CD4-positive, alpha-beta T cell treated with Interleukin-12 subunit alpha and Interleukin-12 subunit beta, for 1 hour (primary cell): ENCODE measurements at places on chromosomes 4 and X.

DNA sequence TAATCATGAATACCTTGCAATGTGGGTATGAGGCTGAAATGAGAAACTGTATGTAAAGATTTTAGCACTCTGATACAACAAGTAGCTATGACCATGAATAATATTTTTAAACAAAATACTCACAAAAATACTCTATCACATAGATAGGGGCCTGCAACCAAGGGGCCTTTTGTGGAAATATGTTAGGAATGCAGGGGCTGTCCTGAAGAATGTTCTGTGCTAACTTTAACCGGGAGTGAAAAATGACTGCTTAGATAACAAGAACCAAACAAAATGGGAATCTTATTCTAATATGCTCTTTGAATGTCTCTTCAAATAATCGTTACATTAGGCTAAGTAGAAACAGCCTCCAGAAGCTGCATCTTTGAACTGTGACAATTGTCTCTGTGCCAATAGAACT, 37.9 kb upstream of the GYPA start:
- DNase-seq: no peak

DNA sequence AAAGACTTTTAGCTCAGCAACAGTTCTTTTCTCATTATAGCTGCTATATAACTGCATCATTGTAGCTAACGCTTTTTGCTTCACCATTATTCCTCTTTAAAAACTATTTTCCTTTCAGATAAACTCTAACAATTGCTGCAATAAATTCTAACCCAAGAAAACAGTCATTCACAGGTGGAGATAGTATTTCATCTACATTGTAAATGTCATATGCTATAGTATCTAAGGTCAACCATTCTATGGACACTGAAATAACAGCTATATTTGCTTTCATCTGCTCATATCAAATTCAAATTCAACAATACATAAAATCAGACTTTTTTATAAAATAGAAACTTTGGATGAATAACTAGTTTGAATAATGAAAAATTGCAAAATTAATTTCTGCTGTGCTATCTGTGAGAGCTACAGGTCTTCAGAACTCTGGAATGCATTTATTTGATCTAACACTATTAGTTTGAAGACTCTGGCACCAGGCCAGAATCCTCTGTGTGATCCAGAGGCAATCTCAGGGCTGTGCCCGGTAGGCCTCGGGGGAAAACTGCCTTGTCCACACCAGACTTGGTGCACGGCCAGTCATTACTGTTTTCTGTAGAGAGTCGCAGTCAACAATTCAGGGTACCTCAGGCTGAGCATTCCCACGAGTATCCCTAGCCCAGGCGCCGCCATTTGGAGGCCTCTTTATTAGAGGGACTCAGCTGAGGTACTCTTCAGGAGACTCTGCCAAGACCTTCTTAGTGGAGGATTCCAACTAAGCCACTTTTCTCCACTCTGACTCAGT, 332.4 kb downstream of the SLC7A11 start:
- no peak for DNase-seq

DNA sequence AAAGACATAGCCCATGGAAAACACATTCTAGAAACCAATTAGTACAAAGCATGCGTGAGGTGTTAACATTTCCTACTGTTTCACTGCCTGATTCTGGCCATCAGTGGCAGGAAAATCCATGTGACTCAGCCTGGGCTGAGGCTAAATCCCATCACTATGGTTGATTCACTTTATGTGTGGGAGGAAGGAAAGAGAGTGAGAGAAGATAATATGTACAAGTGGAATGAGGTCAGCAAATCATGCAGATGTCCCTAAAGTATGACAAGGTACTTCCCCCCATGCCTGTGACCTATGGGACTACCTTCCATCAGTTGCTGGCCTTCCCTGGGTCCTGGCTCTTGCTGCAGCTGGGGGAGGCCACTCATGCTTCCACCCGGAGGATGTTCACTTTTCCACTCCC, 64.2 kb upstream of the MAP3K15 start:
- DNase-seq: no peak

DNA sequence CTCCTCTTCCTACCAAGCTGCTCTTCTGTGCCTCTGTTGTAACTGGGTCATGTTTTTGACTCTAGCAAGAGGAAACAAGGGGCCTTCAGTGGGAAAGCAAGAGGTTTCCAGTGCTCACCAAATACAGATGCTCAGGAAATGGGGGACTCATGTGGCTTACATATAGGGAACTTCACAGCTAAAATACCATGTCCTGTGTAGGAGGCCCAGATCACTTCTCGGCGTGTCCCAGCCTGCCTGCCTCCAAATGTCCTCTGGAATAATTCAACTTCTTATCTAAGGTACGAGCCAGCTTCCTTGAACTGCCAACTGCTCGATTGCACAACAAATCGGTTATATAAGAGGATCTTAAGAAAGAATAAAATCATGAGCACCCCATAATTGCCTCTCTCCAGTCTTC, 161.3 kb downstream of the KIT start:
- no peak for DNase-seq

DNA sequence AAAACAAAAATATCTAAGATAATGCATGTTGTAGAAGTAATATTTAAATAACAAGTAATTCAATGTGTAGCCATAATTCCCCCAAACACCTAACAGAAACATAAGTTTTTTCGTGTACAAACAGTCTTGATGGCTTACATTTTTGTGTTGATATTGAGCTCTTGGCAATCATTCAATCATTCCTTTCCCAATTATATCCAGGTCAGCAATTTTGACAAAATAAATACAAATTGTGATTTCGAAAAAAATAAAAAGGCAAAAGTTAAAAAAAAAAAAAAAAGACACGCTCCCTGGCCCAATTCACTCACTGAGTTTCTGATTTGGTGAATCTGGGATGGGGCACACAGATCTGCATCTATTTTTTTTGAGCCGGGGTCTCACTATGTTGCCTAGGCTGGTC, 187.6 kb upstream of the GPC4 start:
- DNase-seq: no peak

- DNase-seq: no peak
These were observed 5.0 kb downstream of the GAR1 start for GRCh38 chr4:109820563-109820962.

GRCh38 chr4:173713026-173713425, 183.0 kb upstream of the HAND2 start:
- DNase-seq: no peak

GRCh38 chr4:93267747-93268146, 560.8 kb upstream of the ATOH1 start:
- no peak for DNase-seq

- DNase-seq: peak; percentile 23
These were observed 663 bp downstream of the CXorf38 start for GRCh38 chrX:40646489-40647306.

DNA sequence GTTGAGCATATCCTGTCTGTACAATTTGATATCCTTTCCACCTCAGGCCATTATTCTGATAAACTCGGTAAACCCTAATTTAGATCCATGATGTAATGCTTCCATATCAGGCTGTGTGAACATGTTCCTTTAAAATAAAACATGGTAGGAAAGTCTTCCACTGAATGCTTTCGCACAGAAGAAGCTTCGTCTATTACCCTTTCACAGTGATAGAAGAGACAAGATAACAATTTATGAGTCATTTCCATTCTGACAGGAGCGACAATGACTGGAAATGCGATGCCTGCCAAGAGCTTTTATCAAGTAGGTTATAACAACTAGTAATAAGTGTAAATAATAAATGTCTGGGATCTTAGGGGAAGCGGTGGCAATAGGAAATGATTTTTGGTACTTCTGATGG, 98.8 kb downstream of the TTC29 start:
- DNase-seq: no peak

- DNase-seq: no peak
These were observed 14.2 kb downstream of the ZNF185 start for GRCh38 chrX:152912106-152912505.

DNA sequence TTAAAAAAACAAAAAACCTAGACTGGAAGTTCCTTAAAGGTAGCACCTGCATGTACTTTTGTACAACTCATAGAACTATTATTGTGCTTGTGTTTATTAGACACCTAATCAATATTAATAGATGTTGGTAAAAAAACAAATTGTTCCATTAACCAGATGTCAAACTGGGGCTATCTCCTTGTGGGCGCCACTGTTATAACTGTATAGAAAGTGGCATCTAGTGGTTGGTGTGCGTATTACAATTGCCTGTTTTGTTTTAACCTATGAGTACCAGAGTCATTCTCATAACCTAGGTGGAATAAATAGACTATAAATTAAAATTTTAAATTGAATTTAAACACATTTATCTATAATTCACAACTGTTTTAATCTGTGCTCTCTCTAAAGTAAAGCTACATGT, 97.4 kb downstream of the COL4A5 start:
- no peak for DNase-seq

DNA sequence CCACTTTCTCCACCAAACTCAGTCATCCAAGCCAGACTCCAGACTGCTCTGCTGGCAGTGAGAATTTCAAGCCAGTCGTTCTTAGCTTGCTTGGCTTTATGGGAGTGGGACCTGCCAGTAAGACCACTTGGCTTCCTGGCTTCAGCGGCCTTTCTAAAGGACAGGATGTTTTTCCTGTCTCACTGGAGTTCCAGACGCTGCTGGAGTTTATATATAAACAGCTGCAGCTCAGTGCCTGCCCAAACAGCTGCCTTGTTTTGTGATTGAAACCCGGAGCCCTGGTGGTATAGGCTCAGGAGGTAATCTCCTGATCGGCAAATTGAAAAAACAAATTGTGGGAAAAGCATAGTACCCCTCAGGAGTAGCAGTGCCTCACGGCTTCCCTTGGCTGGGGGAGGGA, 1165.8 kb upstream of the ADGRL3 start:
- DNase-seq: no peak

DNA sequence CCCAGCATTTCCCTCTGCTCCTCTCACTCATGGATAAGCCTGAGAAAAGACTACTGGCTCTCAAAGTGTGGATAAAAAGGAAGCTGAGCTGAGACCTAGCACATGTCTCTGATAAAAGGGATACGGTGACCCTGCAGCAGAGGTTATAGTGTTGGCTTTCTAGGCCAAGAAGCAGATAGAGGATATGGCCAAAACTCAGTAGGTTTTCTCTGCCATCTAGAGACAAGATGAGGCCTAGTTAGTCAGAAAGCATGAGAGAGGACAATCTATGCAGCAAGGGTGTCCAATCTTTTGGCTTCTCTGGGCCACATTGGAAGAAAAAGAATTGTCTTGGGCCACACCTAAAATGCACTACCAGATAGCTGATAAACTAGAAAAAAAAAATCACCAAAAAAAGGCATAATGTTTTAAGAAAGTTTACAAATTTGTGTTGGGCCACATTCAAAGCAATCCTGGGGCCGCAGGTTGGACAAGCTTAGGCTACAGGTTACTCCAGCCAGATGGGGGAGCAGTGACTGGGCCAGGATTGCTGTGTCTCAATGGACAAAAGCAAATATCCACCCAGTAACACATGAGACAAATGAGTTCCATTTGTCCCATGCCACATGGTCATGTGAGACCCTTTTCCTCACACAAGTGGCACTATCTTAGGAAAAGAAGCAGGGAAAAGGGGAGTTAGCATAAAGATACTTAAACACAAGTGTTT, 411.4 kb downstream of the INPP4B start:
- peak; percentile 37 for DNase-seq

- DNase-seq: no peak
These were observed 129.7 kb downstream of the CFAP299 start for GRCh38 chr4:80465238-80465637.

GRCh38 chrX:41722816-41723618, 964 bp upstream of the GPR82 start:
- no peak for DNase-seq

GRCh38 chrX:45758319-45758718, 557.6 kb upstream of the DIPK2B start:
- peak; percentile 66 for DNase-seq

GRCh38 chrX:41332408-41333002, 1.5 kb upstream of the DDX3X start:
- no peak for DNase-seq

GRCh38 chrX:57952320-57952678, 42.0 kb upstream of the ZXDA start:
- DNase-seq: no peak

DNA sequence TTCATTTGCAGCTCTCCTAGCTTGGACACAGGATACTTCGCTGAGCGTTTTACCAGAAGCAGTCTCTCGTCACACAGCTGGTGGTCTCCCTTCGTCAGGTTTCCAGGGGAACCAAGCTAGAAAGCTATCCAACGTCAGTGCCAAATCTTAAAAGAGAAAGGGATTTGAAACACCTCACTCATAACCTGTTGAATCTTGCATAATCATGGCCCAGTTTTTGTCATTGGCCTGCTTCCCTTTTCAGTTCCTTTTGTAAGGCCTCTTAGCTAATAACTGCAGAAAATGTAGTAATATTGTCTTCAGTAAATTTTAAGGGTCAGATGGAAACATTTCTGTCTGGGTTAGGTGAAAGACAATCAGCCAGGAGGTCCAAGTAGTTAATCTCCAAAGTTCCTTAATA, 22.0 kb downstream of the RAB39B start:
- no peak for DNase-seq

DNA sequence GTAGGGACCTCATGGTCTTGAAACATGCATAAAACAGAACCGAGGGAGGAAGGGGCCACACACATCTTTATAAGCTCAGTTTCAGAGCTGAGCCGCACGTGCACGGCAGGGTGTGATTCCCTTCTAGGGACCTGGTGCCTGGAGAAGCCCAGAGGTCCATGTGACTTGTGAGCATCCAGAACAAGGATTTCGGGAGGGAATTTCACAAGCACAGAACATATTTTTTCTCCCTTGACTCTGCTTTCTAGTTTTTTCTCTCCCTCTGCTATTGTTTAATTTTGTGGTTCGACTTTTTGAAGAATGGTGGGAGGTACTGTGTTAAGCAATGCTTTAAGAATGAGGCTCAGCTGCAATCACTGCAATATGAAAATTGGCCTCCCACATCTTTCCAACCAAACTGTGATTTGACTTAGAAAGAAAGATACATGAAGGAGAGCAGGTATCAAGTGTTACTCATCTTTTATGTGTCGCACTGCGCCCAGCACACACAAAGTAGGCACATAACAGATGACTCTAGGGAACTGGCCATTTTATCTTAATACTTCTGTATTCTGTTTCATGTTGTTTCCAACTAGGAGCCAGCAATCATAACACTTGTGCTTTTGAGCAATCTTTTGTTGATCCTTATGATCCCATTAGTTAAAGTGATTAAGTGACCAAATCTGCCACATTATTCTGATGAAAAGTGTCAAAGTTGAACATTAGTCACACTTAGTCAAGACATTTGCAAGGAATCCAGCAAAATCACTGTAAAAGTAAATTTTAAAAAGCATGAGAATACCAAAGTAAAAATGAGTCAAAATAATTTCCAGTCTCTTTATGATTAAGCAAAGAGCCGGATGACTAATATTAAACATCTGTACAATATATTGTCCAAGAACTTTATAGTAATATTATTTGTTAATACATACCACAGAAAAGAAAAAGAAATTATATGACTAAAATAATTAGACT, 86.4 kb downstream of the SHISA3 start:
- DNase-seq: no peak

DNA sequence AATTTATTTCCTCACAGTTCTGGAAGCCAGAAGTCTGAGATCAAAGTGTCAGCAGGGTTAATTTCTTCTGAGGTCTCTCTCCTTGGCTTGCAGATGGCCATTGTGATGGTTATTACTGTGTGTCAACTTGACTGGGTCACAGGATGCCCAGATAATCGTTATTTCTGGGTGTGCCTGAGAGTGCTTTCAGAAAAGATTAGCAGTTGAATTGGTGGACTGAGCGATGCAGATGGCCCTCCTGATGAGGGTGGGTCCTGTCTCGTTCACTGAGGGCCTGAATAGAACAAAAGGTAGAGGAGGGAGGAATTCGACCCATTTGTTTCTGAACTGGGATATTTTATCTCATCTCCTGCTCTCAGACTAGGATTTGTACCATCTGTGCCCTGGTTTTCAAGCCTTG, 15.7 kb downstream of the SMIM43 start:
- no peak for DNase-seq
